Fibroblast of lung (primary cell): ENCODE measurements at places on chromosomes 2 and 18.
A peak's percentile ranks its signal among the peaks of the same experiment; 100 is the strongest.

GRCh38 chr2:9310798-9311197 lies 104.2 kb downstream of the ASAP2 start:
- no peak for DNase-seq

DNA sequence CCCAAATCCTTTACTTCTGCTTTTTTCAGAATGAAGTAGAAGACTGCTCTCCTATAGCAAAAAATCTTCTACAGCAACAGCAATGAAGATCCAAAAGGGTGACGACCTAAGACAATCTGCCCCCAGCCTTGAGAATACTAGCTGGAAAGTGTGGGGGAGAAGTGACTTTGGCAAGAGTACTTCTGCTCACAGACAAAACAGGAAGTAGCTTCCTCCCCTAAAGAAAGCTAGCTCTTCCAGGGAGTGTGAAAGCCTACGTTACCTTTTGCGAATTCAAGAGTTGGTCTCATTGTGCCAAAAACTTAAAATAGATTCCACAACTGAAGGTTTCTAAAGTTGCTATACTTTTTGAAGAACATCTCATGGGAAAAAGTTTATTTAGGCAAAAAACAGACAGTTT lies 1069.2 kb upstream of the CHAC2 start:
- DNase-seq: no peak

GRCh38 chr2:146271131-146271831 lies 1573.5 kb upstream of the ACVR2A start:
- peak; percentile 54 for DNase-seq

- DNase-seq: no peak
Observed at GRCh38 chr18:58866773-58867150, 2.1 kb downstream of the ZNF532 start.

DNA sequence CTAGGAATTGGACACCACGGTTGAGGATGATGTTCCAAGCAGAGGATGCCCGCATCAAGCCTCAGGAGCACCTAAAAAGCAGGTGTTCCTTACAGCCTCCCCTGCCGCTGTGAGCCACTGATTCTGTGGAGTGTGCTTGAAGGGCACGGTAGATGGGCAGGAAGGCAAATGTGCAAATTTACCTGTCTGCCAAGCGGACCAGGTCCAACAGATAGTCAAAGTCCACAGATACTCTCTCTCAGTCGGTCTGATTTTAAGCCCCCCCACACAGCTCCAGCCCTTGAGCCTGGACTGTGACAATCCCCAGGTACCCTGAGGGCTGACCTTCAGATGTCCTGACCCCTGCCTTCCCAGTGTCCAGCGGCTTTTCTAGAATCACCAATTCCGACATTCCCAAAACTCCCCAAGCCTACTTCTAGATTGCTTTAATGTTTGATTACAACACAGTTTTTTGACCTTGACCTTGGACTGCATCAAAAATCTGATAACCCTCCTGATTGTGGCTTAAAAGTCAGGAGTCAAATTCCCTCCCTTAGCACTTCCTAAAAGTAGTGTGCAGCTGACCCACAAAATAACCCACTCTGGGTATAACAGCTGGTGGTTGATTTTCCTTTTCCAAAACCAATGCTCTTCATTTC lies 208.8 kb upstream of the NCKAP5 start:
- DNase-seq: no peak

- DNase-seq: no peak
Observed at GRCh38 chr18:34223893-34224422, 755 bp downstream of the NOL4 start.

- DNase-seq: no peak
Observed at GRCh38 chr2:238157506-238158017, 1.2 kb upstream of the ERFE start.

DNA sequence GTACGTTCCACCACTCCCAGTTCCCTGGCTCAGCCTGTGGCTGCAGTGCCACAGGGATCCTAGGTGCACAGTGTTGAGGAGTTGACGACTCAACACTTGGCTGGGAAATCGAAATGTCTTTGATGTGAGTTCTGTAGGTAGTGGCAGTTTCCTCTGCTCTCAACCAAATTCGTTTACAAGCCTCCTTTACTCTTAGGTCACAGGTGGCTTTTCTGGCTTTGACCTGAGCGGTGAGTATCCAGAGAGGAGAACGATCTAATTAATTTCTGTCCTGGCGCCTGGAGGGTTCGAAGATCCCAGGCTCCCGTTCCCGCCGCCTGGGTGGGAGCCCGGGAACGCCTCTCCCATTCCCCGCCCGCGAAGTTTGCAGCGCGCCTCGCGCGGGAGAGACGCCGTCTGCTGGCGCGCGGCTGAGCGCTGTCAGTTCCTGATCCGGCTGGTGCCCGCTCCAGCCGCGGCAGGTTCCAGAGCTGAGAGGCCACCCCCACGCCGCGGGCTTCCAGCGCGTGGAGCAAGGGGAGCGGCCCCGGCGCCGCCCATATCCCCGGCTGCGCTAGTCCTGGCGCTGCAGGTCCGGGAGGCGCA lies at the start of gene LAMA3:
Gene LAMA3 (plus strand): TSS at position 423 of the 585 bp plus-strand sequence. CDS start 231 bp downstream, outside the sequence.
- DNase-seq: peak; percentile 36

GRCh38 chr2:149029307-149029965 lies 9.1 kb upstream of the LYPD6B start:
- DNase-seq: no peak

DNA sequence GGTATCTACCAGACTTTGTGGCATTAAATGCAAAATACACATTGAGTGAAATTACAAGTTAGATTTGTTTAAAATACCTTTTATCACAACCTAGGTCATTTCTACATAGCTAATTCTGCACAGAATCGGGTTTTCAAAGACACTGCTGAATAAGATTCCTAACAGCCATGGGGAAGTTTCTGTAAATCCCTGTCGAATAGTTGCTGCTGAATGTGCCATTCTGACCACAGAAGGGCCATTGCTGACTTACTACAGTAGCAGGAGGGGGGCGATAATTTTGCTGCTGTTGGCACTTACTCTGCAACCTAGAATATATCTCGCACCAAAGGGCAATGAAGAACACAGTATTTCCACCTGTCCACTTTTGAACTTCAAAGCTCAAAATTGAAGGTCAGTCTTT lies 232.8 kb downstream of the TCF4 start:
- no peak for DNase-seq

DNA sequence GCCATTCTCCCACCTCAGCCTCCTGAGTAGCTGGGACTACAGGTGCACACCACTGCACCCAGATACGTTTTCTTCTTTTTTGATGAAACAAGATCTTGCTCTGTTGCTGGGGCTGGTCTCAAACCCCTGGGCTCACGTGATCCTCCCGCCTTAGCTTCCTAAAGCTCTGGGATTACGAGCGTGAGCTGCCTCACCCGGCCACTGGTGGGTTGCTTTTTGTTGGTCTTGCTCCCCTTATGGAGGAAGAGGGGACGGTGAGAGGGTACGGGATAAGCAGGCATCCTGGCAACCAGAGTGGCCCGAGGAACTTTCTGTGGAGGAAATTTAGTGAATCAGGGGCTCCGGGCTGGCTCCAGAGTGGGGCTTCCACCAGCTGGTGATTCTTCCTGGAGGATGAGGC lies 222.3 kb downstream of the HDAC4 start:
- DNase-seq: no peak

DNA sequence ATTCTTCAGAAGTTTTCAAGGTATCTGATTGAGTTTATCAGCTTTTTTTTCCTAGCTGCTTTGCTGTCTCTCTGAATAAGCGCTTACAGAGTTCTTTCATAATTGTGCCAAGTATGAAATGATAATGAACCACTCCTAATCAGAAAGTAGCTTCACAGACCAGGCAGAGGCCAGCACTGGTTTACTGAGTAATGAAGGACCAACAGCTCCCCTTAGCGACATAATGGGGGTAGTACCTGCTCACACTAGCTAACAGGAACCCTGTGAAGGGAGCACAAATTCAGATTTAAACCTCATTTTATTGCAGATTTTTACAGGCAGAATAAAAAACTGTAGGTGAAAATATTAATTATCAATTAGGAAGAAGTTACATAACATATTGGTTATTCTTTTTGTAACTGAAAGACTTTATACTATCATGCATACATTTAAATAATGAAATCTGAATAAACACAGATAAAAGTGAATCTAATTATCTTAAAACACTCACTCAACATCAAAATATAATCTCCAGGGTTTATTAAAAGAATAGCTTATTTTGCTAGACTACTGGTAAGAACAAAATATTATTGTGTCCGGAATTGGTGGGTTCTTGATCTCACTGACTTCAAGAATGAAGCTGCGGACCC lies 53.7 kb upstream of the LRRC30 start:
- peak; percentile 65 for DNase-seq

GRCh38 chr2:29065068-29065811 lies 9.1 kb downstream of the PCARE start:
- DNase-seq: no peak
